ENCODE measurements at places on chromosomes 4 and X.

DNA sequence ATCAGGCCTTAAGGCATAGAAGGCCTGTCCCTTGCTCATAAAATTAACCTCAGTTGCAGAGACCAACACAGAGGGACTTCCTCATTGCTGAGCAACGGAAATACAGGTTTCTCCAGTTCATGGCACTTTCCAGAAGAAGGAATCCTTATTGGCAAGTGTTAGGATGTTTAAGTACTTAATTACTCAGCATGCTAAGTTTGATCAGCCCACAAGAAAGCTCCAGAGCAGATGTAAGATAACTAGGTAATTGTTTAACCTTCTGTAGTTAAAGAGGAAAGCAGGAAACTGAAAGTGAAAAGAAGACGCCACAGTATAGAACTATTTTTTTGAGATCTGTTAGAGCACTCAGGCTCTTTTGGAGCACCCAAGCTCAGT, 33.5 kb downstream of the SMS start:
- no peak for DNase-seq

- no peak for DNase-seq
Observed at GRCh38 chrX:49312176-49312575, 8.7 kb downstream of the GAGE10 start.

DNA sequence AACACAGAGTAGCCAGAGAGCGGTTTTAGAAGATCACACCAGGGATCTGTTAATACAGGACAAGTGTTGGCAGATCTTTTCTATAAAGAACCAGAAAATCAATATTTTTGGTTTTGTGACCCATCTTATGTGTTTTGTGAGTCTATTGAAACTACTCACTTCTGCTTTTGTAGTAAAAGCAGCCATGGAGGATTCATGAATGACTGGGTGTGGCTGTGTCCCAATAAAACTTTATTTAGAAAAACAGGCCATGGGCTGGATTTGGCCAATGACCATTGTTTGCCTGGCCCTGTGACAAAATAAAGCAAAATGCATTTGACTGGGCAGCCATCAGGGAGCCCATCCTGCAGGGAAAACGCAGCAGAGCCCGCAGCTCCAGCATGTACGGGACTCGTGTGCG, 99.9 kb upstream of the ADRA2C start:
- DNase-seq: no peak

DNA sequence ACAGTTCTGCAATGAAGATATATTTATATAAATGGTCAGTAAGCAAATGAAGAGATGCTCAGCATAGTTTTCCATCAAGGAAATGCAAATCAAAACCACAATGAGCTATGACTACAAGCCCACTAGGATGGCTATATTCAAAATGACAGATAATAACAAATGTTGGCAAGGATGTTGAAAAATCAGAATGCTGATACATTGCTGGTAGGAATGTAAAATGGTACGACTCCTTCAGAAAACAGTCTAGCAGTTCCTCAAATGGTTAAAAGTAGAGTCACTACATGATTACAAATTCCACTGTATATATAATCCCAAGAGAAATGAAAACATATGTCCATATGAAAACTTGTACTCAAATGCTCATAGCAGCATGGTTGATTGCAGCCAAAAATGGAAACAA, 425.0 kb upstream of the ATOH1 start:
- no peak for DNase-seq

- DNase-seq: no peak
Observed at GRCh38 chrX:154991039-154991438, 31.5 kb downstream of the F8 start.

- no peak for DNase-seq
Observed at GRCh38 chr4:59179372-59179771, 2020.8 kb upstream of the ADGRL3 start.

GRCh38 chr4:7418131-7418943, 16.4 kb downstream of the PSAPL1 start:
- no peak for DNase-seq

DNA sequence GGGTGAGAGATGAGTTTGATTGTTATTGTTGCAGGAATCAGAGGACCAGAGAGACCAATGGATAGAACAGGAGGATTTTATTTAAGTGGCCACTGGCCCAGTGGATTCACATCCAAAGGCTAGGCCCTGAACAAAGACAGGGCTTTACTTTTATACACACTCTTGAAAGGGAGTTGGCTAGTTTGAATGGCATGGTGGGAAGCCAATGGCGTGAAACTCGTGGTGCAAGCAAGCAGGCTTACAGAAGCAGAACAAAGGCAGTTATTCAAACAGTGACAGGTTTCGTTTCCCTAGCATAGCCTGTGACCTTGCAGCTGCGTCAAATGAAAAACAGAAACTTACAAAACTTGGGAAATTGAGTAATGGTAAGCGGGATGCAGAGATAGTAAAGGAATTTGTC, 110.2 kb upstream of the PRDX4 start:
- DNase-seq: no peak

DNA sequence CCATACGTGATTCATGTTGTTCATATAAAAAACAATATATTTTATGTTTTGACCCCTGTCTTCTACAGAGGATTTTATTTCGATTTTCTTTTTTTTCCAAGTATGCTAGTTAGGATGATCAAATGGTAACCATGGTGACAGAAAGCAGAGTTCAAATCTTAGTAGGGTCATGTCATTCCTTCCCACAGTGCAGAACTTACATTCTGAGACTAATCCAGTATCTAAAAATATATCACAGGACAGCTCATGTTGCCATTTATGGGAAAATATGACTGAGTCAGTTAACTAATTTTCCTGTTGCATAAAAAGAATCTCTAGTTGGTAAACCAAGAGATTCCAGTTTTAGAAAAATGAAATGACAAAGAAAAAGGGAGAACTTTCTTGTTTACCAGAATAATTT, 209.5 kb downstream of the PARM1 start:
- DNase-seq: no peak

GRCh38 chr4:15771216-15772058, 6.7 kb upstream of the CD38 start:
- no peak for DNase-seq

GRCh38 chr4:58042176-58042575, 932.0 kb upstream of the IGFBP7 start:
- no peak for DNase-seq

DNA sequence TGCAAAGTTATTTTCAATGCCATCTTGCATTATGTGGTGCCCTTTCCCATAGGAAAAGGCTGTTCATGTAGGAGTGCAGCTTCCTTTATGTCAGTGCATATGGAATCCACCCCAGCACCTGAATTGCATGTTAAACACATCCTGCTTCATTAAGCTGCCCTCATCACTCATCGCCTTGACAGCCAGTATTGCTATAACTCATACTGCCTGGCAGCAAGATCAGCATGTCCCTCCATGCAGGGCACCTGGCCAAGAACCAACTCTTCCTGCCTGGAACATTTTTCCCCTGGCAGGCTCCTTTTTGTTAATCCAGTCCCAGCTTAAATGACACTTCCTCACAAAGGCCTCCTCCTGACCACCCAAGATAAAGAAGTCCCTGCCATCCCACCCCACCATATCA, 23.5 kb upstream of the CA5B start:
- no peak for DNase-seq

- DNase-seq: no peak
Observed at GRCh38 chr4:37434469-37434868, 189.9 kb downstream of the NWD2 start.

Data from SK-N-DZ (cell line).